PC-9 (cell line): ENCODE measurements at places on chromosomes 3 and 15. TPM values are rescaled to one million over a fixed set of nuclear protein-coding genes. Genes with fewer than 3 reads are reported as not detected.

DNA sequence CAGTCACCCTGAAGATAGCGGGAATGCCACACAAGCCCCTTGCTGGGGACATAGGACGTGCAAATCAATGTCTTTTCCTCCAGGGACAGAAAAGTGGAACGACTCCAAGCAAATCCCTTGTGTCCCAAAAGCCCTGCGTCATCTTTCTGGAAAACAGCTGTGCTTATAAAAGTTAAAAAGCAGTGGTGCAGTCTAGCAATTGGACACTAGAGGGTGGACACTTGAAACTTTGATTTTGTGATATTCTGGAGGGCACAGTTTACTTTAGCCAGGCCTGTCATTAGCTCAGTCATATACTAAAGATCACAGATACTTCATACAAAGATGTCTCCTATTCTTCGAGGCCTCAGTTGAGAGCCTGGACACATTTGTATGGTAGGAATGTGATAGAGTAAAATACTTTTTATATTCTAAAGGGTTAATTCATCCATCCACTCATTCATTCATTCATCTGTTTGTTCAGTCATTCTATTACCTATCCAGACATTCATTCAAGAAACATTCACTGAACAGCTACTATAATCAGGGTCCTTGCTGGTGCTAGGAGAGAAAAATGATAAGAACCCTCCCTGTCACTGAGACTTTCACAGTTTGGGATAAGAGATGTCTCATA, 63.8 kb upstream of the ANKRD34C start:
- no peak for DNase-seq
- H3K27me3 ChIP-seq, result peaks cover 39% of the 10 kb centered on the region
- H3K27ac ChIP-seq, result no peak overlapping the region
- H3K4me3 ChIP-seq, result no peak overlapping the region

- H3K27me3 ChIP-seq, result no peaks in the 10 kb centered on the region
- no peak overlapping the region for H3K4me3 ChIP-seq
- no peak for DNase-seq
- no peaks in the 10 kb centered on the region for H3K36me3 ChIP-seq
- peaks cover 36% of the 10 kb centered on the region for H3K4me1 ChIP-seq
These were observed 290.8 kb downstream of the UBE2E2 start for GRCh38 chr3:23493889-23494288.

DNA sequence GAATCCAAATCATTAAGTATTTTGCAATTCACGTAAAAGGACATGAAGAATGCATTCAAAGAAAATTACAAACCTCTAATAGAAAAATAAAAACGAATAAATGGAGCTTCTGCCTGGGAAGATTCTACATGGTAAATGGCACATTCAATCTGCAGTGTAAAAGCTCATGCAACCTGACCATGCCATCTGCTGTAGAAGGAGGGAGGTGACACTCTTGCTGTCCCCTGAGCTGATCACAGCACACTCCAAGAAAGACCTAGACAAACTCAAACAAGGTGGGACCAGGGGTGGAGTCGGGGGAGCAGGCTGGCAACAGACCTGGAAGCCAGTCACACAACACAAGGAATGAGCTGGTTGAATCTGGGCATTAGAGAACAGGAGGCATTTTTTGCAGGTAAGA, 101.8 kb downstream of the BDH1 start:
- H3K27me3 ChIP-seq, result no peaks in the 10 kb centered on the region
- DNase-seq, result peak; percentile 55
- no peaks in the 10 kb centered on the region for H3K36me3 ChIP-seq
- no peak overlapping the region for H3K27ac ChIP-seq
- H3K4me3 ChIP-seq, result no peak overlapping the region

DNA sequence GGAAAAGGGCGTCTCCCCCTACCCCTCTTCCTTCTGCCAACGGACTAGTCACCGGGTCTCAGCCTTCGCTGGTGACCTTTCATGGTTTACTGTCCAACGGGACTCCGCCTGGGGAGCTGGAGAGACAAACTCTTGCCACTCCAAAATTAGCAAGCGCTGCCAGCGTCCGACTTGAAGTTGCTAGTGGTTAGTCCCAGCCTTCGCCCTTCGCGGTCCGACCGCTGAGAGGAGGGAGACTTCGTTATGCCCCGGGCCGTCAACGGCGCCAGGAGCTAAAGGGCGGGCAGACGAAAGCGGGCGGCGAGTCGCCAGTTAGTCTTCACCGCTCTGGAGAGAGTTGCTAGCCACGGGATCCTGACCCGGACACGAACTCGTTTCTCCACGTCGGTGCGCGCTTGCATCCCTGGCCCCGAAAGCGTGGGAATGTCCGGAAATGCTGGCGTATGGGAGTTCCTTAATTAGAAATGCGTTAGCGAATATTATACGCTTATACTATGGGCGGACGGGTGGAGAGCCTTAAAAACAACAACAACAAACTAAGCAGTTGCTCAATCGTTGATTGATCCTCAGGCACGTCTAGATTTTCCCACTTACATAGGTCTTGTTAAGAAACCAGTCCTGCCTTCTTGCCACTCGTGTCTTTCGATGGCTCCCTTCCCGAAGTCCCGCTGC, 716 bp downstream of the SMC4 start:
- no peaks in the 10 kb centered on the region for H3K27me3 ChIP-seq
- 0 out of 2 replicates have a peak, but pooled peaks cover 5% of the 10 kb centered on the region for H3K36me3 ChIP-seq
- peak; percentile 44 for DNase-seq
- H3K4me1 ChIP-seq, result peaks cover 34% of the 10 kb centered on the region
- H3K27ac ChIP-seq, result peak overlapping the region; percentile 67

DNA sequence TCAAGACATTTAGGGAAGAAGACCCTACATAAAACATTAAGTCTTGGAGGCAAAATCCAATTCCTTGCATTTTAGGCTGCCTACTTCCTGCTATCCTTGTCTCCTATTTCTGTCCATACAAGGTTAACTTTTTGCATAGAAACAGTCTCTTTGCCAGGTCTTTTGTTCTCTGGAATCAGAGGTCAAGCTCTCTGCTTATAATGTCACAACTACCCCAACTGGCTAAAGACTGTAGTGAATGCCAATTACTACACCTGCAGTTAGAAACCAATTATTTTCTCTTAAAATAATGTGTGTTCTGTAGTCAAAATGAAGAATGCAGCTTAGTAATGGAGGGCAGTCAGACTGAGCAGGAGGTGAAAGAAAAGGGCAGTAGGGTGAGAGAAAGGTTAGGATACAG, 856.2 kb downstream of the TUSC7 start:
- no peaks in the 10 kb centered on the region for H3K36me3 ChIP-seq
- DNase-seq, result no peak
- no peaks in the 10 kb centered on the region for H3K4me1 ChIP-seq
- H3K4me3 ChIP-seq, result no peak overlapping the region

GRCh38 chr3:134326760-134327593, 47.3 kb downstream of the AMOTL2 start:
- no peaks in the 10 kb centered on the region for H3K36me3 ChIP-seq
- peaks cover 91% of the 10 kb centered on the region for H3K4me1 ChIP-seq
- H3K27me3 ChIP-seq, result no peaks in the 10 kb centered on the region
- peak overlapping the region; percentile 23; the same call in 1 of the 2 replicates for H3K4me3 ChIP-seq
- DNase-seq, result peak; percentile 98

DNA sequence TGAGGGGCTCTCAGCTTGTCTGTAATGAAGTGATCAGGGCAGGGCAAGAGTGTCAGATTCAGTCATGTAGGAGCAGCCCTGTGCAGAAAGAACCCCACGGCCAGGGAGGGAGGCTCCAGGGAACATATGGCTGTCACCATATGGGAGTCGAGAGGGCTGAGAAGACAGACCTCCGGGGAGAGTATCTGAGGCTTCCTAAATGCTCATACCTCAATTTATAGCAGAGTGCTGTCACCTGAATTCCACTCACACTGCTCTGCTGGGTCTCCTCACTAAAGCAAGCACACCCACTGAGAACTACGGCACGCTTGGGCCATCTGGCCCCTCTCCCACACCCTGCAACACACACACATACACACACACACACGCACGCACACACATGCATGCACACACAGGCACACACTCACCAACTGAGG, 92.3 kb upstream of the TJP1 start:
- H3K36me3 ChIP-seq, result no peaks in the 10 kb centered on the region
- H3K27me3 ChIP-seq, result no peaks in the 10 kb centered on the region
- H3K27ac ChIP-seq, result no peak overlapping the region
- DNase-seq, result no peak
- H3K4me1 ChIP-seq, result peaks cover 17% of the 10 kb centered on the region
- H3K4me3 ChIP-seq, result no peak overlapping the region

DNA sequence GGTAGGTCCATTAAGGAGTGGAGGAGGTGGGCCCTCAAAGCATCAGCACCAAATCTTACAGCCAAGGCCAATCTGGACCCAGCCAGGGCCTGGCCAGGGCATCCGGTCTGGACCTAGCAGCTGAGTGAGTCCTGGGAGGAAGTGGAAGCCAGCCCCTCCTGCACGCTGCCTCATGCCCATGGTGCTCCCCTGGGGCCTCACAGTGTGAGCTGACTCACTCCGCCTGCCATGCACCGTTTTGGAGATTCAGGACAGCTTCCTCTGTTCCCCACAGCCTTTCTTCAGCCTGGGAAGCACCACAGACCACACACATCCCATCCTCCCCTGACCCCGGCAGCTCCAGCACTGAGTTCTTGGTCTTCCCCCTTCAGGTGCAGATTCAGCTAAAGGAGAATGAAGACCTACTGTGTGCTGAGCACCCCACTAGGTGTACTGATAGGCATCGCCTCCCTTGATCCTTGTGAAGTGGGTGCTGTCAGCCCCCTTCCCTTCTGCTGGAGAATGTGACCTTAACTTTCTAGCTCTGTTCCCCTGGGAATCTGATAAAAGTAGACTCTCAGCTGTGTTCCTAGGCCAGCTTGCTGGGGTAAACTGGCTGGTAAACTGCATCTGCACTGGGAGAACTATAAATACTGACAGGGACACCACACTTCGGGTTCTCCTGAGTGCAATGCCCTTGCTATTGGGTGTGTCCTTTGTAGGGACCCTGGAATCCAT, 36.8 kb upstream of the SEC13 start:
- H3K27ac ChIP-seq, result no peak overlapping the region
- peaks cover 90% of the 10 kb centered on the region for H3K27me3 ChIP-seq
- H3K36me3 ChIP-seq, result no peaks in the 10 kb centered on the region
- DNase-seq, result no peak

GRCh38 chr15:70487387-70487740, 276.0 kb downstream of the UACA start:
- DNase-seq, result no peak
- no peaks in the 10 kb centered on the region for H3K27me3 ChIP-seq
- H3K27ac ChIP-seq, result peak overlapping the region; percentile 91
- H3K4me1 ChIP-seq, result peaks cover 49% of the 10 kb centered on the region
- no peaks in the 10 kb centered on the region for H3K36me3 ChIP-seq
- no peak overlapping the region for H3K4me3 ChIP-seq

- H3K27ac ChIP-seq, result no peak overlapping the region
- DNase-seq, result no peak
- peaks cover 32% of the 10 kb centered on the region for H3K4me1 ChIP-seq
- no peak overlapping the region for H3K4me3 ChIP-seq
- H3K36me3 ChIP-seq, result peaks cover 21% of the 10 kb centered on the region; the same call in 1 of the 2 replicates
These were observed 2.4 kb downstream of the FAM219B start for GRCh38 chr15:74904190-74904805.

DNA sequence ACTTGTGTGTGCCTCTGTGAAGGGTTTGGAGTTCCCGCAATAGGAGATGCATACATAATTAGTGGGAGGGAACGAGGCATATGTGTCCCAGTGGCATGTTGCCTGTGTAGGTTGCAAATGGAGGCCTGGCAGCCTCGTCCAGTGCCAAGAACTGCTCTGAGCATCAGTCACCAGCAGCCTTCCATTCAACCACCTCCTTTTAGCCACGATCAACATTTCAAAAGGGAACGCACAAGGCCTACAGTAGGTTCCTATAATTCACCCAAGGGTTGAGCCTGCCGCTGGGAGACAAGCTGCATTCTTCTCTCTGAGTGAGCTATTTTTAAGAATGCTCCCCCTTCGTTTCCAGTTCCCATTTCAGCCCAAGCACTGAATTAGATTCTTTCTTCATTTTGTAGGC, 78.8 kb upstream of the CTNNB1 start:
- no peak overlapping the region for H3K4me3 ChIP-seq
- H3K4me1 ChIP-seq, result peaks cover 15% of the 10 kb centered on the region
- no peaks in the 10 kb centered on the region for H3K27me3 ChIP-seq
- H3K36me3 ChIP-seq, result no peaks in the 10 kb centered on the region

GRCh38 chr3:169475576-169475975, 187.9 kb downstream of the MECOM start:
- no peaks in the 10 kb centered on the region for H3K4me1 ChIP-seq
- DNase-seq, result no peak
- H3K4me3 ChIP-seq, result no peak overlapping the region
- H3K36me3 ChIP-seq, result no peaks in the 10 kb centered on the region

DNA sequence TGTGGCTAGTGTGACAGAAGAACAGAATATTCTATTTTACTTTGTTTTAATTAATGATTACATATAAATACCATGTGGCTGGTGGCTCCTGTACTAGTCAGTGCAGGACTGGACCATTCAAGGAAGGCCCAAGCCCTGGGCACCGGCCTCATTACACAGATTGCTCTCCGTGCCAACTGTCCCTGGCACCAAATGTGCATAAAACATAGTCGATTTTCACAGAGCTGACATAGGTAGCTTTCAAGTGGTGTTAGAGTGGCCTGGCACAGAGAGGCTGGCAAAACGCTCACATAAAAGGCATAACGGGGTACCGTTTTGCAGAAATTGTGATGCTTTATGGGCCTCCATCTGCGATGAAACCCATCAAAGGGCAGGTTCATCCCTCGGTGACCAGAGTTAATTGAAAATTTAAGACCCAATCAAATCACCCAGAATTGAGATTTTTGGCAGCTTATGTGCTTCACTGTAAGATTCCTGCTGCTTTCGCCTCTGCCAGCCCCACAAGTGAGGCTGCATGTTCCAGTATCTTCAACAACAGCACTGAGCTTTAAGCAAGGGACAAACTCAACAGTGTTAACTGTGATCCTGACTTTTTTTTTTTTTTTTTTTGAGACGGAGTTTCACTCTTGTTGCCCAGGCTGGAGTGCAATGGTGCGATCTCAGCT, 25.9 kb downstream of the RFTN1 start:
- no peak for DNase-seq
- no peak overlapping the region for H3K4me3 ChIP-seq
- H3K36me3 ChIP-seq, result no peaks in the 10 kb centered on the region
- H3K4me1 ChIP-seq, result no peaks in the 10 kb centered on the region; the same call in 1 of the 2 replicates
- no peak overlapping the region for H3K27ac ChIP-seq
- peaks cover 11% of the 10 kb centered on the region; the same call in 1 of the 2 replicates for H3K27me3 ChIP-seq

GRCh38 chr3:62134061-62134496, 239.3 kb downstream of the FEZF2 start:
- H3K27ac ChIP-seq, result no peak overlapping the region
- H3K4me3 ChIP-seq, result no peak overlapping the region
- H3K36me3 ChIP-seq, result no peaks in the 10 kb centered on the region
- H3K27me3 ChIP-seq, result no peaks in the 10 kb centered on the region

DNA sequence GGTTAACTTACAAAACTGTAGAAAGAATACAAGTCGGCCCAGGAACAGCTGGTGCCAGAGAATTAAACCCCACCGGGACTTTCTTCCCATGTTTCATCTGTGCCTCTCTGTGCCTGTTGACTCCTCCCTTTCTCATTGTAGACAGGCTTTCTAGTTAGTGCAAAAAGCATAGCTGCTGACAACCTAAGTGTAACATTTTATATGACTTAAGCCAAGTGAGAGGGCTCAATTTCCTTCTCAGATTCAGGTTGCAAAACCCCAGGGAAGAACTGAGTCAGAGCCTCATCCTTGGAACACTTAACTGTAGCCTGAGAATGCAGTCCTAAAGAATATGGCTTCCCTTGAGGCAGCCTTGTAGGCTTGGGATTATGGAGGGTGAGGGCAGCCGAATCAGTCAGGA, 302.5 kb upstream of the AZI2 start:
- no peaks in the 10 kb centered on the region for H3K27me3 ChIP-seq
- H3K27ac ChIP-seq, result no peak overlapping the region
- no peaks in the 10 kb centered on the region for H3K36me3 ChIP-seq
- H3K4me3 ChIP-seq, result no peak overlapping the region
- H3K4me1 ChIP-seq, result no peaks in the 10 kb centered on the region

DUOXA2 gene
- total RNA-seq, result not detected in 2 replicates

PARP15 gene
- total RNA-seq, result 0.07 and 0.13 TPM in 2 replicates

SLC24A5 gene
- not detected in 2 replicates for total RNA-seq
